NCI-H446 treated with DMSO at 0.1 percent for 48 hours (cell line): ENCODE measurements at places on chromosomes 6 and 20.

- no peak for DNase-seq
Measured at GRCh38 chr6:73774311-73774774, 78.3 kb downstream of the CD109 start.

GRCh38 chr20:17619351-17620093 lies 49.6 kb downstream of the DSTN start:
- no peak for DNase-seq

DNA sequence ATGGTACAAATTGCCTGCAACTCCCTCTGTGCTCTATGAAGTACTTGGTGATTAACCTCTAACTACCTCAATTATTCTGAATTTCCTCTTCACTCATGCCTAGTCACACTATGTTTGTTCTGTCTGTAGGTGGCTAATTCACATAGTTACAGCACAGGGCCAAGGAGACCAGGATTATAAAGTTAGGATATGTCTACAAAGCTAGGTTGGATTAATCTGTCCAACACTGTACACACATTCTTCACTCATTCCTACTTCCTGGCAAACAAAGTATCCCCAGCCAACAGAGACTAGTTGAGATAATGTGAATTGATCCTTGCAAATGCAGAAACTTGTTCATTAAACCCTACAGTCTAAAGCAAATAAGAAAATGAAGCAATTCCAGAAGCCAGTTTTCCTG lies 269.8 kb downstream of the HACE1 start:
- DNase-seq = no peak

- DNase-seq = no peak
Measured at GRCh38 chr6:56790414-56790813, 147.7 kb upstream of the DST start.

GRCh38 chr6:151284012-151284411 lies 44.2 kb downstream of the AKAP12 start:
- no peak for DNase-seq

DNA sequence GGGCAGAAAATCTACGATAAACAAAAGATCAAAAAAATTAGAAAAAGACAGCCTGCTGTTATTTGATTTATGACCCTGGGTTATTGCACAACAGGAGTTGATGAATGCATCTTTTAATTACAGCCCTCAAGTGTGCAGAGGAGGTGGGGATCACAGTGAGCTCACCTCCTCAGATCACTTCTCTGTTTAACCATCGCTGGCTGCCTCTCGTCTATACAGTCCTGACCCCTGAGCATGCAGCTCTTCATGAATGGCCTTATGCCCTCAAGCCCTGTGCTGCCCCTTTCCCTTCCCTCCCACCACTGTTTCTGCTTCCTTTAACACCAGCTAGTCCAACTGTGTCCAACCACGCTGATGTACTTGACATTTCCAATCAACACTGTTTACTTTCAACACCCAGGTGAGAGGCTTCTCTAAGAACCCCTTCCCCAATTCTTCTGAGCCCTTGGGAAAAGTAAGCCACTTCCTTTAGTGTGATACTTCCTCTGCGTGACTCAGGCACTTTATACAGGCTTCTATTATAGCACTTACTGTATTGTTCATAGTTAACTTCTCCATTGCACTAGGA lies 60.6 kb upstream of the RIPOR2 start:
- no peak for DNase-seq

GRCh38 chr20:8844179-8844578 lies 224.7 kb upstream of the PLCB4 start:
- DNase-seq = no peak

DNA sequence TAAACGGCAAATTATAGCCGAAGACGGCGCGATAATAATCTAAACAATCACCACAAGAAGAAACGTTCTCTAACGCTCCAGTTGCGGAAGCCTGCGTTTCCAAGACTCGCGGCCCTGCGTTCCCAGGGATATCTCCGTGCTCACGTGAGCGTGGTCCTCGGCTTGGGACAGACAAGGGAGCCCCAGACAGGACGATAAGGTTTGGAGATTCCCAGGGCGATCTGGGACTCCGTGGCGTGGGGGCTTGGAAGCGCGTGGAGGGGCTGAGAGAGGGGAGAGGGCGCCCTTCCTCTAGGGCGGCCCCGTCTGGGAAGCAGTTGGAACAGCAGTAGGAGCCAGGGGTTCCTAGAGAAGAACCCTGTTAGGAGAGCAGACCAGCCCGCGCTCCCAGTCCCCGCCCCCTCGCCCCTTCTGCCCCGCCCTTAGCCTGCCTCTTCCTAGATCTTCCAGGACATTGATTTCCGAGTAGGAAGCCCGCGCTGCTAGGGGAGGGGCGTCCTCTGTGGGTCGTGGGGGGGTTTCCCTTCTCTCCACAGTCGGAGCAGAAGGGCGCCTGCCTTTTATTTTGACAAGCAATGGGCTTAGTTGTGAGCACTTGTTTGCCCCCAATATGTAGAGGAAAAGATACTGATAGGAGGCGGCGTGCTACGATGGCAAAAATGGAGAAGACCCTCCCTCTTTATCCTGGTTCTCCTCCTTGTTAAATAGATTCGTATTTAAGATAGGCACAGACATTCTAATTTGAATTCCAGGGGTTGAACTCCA lies 10.6 kb downstream of the NRN1 start:
- DNase-seq = no peak

- no peak for DNase-seq
Measured at GRCh38 chr6:142952614-142953013, 7.6 kb upstream of the HIVEP2 start.

DNA sequence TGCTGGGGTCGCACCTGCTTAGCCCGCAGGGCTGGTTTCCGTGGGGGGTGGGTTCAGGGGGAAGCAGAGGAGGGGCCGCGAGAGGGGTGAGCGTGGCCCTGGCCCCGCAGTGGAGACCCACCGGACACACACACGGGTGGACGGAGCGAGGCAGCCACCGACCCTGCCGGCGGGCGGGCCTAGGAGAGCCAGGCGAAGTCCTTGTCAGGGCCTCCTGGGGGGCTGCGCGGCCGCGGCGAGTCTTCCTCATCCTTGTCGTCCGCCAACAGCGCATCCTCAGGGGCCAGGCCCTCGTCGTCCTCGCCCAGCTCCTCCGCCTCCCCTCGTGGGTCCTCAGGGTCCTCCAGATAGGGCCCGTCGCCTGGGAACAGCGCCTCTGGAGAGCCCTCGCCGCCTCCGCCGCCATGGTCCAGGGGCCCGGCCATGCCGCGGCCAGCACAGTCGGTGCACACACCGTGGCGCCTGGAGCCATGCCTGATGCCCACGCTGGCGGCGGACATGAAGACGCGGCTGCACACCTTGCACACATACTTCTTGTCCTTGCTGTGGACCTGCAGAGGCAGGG lies 7.3 kb downstream of the SLC2A4RG start:
- DNase-seq = no peak

DNA sequence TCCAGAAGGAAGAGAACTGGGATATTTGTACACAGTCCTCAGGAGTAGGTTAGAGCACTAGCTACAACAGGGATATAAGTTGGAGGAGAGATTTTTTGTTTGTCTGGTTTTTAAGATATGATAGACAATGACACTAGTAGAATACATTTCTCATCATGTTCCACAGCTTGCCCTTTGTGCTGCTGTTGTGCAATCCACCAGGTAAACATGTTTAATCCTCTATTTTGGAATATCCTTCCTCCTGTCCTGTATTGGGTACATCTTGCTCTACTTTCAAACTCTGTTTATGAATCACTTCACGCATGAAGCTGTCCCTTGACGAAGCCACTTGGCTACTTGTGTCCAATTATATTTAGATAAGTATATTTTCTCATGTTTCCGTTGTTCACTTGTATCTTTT lies 153.6 kb upstream of the TENT5A start:
- DNase-seq = no peak

GRCh38 chr20:37727957-37728634 lies 34.3 kb downstream of the CTNNBL1 start:
- DNase-seq = no peak

- no peak for DNase-seq
Measured at GRCh38 chr6:145715426-145715825, 19.9 kb downstream of the EPM2A start.

DNA sequence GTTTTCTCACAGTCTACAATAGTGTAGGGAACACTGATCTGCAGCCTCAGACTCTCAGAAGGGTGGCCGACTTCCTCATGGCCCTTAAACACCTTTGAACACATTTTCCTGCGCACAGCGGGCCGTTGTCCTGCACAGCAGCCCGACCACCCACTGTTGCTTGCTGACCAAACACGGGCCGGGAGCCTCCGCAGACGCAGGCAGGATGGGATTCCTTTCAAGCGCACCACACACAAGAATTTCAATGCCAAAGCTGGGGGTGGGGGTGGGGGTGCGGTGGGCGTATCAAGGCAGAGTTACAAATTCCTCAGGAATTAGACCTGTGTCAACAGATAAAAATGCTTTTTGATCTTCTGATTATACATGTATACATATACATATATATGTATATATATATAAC lies 74.5 kb downstream of the HUS1B start:
- no peak for DNase-seq

GRCh38 chr20:50541606-50542041 lies 31.4 kb downstream of the PTPN1 start:
- no peak for DNase-seq

GRCh38 chr20:8318965-8319625 lies 187.0 kb downstream of the PLCB1 start:
- DNase-seq = no peak

DNA sequence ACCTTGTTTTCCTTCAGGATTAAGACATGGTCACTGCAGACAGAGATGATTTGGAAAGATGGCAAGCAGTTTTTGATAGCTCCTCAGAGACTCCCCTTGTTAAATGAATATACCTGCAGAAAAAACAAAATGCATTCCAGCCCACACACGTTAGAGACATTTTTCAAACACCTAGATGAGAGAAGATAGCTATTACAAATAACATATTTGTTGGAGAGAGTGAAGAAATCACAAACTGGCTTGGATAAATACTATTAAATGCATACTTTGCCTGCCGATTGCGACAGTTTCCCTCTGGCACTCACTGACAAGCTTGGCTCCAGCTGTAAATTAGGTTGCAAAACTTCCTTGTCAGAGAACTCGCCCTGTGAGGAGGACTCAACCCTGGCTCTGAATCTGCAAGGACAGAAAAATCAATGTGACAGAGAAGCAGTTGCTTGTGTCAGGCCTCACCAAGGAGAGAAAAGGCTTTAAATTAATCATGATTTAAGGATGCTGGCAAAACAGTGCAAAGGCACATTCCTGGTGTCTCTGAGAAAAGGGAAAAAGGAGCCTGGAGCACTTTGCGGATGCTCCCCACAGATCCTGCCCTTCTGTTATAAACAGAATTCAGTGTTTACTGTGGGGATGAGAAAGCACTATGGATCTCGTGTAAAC lies 423.7 kb upstream of the MARCKS start:
- no peak for DNase-seq

DNA sequence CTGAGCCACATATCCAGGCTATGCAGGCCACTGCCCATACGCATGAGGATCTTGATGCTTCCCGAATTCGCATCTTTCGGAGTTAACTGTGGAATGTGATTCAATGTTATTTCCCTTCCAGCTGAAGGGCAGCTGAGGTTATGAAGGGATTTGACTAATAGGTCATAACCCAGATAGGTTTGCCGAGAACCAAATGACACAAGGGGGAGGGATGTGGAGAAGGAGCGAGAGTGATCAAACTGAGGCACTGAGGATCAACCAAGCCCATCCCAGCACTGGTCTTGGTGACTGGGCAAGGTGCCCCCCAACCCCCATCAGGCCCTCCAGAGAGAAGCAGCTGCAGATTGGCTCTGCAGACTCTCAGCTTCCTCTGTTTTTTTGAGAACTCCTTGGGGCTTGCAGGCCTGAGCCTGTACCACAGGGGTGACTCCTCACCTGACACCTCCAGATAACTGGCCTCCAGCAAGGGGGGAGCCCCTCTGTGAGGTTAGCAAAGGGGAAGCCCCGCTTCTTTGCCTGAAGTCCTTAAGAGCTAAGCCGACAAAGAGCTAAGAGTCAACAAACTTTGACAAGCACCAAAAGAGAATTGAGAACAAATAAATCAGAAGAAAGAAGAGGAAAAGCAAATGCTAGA lies 185.9 kb downstream of the PDE7B start:
- no peak for DNase-seq

GRCh38 chr6:124798942-124799496 lies 163.2 kb upstream of the RNF217 start:
- no peak for DNase-seq

GRCh38 chr20:51910321-51911050 lies 108.2 kb upstream of the SALL4 start:
- DNase-seq = no peak

DNA sequence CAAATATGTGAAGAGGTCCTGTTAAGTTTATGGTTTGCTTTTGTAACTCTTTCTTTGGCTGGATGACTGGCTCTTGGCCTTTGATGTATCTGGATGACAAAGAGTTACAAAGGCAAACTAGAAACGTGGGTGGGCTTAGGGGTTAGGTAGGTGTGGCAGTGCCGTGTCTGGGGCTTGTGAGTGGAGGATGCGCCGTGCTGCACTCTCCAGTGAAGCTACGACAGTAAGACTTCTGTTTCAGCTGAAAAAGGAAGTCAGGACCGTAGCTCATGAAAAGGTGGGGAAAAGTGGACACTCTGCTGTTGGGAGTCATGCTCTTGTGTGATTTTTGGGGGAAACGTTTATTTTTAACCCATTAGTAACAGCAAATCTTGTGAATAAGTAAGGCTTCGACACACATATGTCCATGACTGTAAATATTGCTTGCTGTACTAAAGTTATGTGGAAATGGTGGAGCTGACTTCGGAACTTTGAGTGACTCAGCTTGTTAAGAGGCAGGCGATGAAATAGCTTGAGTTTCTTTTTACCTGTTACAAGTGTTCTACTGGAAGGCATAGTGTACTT lies 45.6 kb downstream of the DUSP22 start:
- no peak for DNase-seq

DNA sequence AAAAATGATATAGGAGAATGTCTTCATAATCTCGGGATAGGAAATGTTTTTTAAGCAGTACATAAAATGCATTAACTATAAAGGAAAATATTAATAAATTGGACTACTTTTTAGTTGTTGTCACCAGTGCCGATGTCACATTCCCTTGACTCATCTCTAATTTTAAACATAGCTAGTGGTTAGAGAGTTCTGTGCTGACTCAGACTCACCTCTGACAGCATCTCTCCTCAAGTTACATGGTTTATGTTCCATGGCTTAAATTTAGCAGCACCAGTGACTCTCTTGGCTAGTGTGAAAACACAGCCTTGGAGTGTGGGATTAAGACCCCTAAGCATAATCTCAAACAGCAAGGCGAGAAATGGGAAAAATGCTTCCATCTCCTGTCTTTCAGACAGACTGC lies 311.8 kb upstream of the MMS22L start:
- no peak for DNase-seq

- no peak for DNase-seq
Measured at GRCh38 chr6:121521164-121521555, 85.7 kb downstream of the GJA1 start.

GRCh38 chr6:67535946-67536345 lies 1099.1 kb upstream of the ADGRB3 start:
- DNase-seq = no peak

GRCh38 chr20:32484225-32484957 lies 100.7 kb downstream of the NOL4L start:
- no peak for DNase-seq

GRCh38 chr6:683742-684440 lies 9.0 kb downstream of the EXOC2 start:
- no peak for DNase-seq
